ENCODE measurements at places on chromosomes 7 and 10.

GRCh38 chr7:41655426-41655825 lies 47.5 kb downstream of the INHBA start:
- no peak for DNase-seq

- no peak for DNase-seq
Measured at GRCh38 chr7:123367484-123368122, 166.8 kb downstream of the IQUB start.

DNA sequence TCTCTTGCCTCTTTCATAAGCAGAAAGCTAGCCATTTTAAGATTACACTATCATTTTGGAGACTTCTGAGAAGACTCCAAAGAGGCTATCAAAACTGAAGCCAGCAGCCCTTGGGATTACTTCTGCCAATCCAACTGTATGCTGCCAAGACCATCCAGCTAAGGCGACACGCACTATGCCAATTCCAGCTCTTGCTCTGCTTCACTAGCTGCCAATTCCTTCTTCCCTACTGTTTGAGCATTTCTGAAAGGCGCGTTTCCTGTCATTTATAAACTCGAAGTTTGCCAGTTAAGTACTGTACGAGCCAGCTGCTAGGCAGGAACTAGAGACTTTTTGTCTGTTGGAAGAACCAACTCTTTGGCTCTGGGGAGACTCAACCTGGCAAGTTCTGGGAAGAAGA lies 36.5 kb downstream of the MALSU1 start:
- no peak for DNase-seq

- no peak for DNase-seq
Measured at GRCh38 chr7:148204639-148205304, 385.8 kb upstream of the C7orf33 start.

DNA sequence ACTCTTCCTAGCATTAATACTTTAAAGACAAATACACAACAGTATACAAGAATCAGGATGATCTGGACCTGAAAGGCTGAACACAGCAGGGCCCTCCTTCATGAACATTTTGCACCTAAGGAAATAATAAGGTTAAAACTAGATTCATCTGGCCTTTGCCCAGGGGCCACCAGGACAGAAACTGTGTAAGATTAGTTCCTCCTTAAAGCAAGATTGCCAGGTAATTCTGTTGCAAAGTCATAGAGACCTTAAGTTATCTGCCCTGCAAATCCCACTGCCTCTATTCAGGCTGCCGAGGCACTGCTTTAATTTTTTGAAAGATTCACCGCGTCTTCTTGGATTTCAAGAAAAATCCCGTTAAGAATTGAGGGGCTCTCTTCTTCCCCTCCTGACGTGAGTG lies 1.6 kb upstream of the KIAA1217 start:
- no peak for DNase-seq
